Stimulated activated naive CD4-positive, alpha-beta T cell treated with Interleukin-2 at 50 U/mL for 16 hours (primary cell): ENCODE measurements at places on chromosomes 16 and 17.

- DNase-seq: no peak
Observed at GRCh38 chr16:65377195-65377594, 255.3 kb upstream of the CDH11 start.

GRCh38 chr17:58316260-58316960 lies 12.2 kb downstream of the TSPOAP1 start:
- DNase-seq: no peak

- DNase-seq: peak; percentile 9
Observed at GRCh38 chr17:38900978-38901656, 24.3 kb upstream of the LASP1NB start.

- no peak for DNase-seq
Observed at GRCh38 chr16:84820305-84820684, 510 bp downstream of the CRISPLD2 start.

- DNase-seq: peak; percentile 17
Observed at GRCh38 chr17:46191322-46192188, 1.7 kb downstream of the KANSL1 start.

DNA sequence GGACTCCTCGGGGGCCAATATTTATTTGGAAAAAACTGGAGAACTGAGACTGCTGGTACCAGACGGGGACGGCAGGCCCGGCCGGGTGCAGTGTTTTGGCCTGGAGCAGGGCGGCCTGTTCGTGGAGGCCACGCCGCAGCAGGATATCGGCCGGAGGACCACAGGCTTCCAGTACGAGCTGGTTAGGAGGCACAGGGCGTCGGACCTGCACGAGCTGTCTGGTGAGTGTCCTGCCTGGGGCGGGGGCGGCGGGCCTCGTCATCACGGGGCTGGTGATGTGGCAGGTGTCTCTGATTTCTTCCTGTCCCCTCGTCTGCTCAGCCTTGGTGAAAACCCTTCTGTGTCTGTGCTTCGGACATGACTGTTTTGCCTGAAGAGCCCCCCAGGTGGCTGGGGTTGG lies 5.7 kb downstream of the METRNL start:
- no peak for DNase-seq

DNA sequence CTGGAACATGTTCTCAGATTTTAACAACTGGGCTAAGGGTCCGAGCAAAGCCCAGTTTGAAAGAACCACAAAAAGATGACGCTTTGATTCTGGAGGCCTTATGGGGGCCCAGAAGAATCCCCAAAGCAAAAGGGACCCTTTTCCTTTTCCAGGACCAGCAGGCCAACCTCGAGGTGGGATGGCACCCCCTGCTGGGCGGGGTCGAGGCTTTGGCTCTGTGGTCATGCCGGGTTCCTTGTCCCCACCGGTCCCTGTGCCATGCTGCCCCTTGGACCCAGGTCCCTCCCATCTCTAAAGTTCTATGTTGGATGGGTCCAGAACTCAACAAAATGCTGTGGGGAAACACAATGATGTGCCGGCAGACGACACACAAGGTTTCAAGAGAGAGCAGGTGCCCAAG lies 30.9 kb downstream of the TMEM204 start:
- DNase-seq: no peak

GRCh38 chr16:27951489-27952120 lies 111.9 kb downstream of the GSG1L start:
- DNase-seq: no peak

DNA sequence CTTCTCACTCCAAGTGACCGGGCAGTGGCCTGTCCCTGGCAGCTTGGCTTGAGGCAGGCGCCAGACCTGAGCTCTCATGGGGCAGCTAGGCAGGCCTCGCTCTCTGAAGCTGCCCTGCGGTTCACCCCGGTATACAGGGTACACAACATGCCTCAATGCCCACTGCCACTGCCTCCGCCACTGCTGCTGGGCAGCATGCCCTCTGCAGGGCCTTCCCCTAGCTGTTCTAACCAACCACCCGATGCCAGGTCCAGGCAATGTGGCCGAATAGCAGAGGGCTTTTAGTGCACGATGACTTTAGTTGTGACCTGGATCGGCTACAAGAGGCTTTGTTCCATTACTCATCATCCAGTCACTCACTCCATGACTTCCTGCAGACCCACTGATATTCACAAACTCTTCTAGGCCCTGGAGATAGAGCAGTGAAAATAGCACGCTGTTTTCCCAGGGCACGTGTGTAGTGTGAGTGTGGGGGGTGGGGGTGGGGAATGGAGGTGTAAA lies 19.7 kb downstream of the CDC42EP4 start:
- DNase-seq: no peak

- DNase-seq: no peak
Observed at GRCh38 chr17:81494626-81495377, 17.8 kb downstream of the ACTG1 start.

DNA sequence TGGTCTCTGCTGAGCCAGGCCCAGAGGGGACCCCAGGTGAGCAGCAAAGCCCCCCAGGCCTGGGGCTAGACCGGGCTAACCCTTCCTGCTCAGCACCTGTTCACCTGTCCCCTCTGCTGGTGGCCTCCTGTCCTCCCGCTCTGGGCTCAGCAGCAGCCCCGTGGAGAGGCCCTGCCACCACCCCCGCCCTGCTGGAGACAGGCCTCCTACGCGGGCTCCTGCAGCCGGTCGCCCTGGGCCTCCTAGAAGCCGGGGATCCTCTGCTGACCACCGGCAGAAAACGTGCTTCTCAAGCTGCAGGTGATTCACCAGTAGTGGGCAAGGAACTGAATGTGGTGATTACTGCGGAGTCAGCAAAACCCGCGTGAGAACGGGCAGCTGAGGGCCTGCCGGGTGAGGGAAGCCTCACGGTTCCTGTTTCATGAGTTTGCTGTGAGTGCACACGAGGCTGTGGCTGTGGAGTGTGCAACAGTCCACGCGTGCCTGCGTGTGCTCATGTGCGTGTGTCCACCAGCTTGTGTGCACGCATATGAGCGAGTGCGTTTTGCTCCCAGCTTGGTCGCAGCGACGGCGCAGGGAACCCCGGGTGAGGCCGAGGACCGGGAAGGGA lies 792 bp downstream of the SECTM1 start:
- DNase-seq: peak; percentile 9

- no peak for DNase-seq
Observed at GRCh38 chr17:20925954-20926353, 116.9 kb downstream of the USP22 start.

DNA sequence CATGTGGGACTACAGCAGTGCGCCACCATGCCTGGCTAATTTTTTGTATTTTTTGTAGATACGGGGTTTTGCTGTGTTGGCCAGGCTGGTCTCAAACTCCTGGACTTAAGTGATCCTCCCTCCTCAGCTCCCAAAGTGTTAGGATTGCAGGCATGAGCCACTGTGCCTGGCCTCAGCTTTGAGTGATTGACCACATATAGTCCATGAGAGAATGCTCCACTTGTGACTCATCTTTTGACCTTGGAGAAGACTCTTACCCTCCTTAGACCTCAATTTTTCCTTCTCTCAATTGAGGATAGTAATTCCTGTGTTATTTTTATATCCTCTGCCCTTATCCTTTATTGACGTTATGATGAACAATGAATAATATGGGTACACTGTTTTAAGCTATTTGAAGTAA lies 30.9 kb upstream of the DUSP14 start:
- DNase-seq: no peak

DNA sequence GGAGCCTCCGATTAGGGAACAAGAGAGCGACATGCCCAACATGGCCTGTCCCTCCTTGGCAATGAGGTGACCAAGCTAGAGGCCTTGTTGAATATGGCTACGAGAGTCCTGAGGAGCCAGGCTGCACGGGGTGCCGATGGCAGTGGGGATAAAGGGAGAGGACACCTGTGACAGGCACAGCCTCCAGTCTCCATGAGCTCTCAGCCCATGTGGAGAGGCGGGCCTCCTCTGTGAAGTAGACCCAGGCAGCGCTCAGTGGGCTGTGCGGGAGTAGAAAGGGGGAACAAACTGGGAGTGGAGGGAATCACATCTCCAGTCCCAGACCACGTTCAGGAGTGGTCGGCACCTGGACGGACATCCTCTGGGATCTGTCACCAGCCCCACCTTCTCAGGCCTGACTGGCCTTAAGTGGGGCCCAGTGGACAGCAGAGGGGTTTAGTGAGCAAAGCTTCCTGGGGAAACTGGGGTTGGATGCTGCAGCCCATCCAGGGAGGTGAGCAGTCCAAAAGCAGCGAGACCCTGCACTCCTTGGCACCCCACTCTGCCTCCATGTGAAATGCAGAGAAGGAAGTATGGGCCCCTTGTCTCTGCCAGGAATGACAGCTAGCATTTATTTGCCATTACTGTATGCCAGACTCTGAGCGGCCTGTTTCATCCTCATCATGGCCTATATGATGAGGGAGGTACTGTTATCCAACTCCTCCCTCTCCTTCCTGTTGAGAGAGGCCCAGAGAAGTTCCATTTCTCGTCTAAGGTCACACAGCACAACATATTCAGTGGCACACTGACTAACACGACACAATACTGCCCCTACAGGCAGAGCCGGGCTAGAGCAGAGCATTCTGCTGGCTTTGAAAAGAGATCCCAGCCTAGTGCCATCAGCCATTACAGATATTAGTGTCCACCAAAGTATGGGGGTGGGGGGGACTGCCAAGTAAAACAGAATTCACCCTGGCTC lies 4.5 kb upstream of the TMEM92 start:
- DNase-seq: peak; percentile 13

DNA sequence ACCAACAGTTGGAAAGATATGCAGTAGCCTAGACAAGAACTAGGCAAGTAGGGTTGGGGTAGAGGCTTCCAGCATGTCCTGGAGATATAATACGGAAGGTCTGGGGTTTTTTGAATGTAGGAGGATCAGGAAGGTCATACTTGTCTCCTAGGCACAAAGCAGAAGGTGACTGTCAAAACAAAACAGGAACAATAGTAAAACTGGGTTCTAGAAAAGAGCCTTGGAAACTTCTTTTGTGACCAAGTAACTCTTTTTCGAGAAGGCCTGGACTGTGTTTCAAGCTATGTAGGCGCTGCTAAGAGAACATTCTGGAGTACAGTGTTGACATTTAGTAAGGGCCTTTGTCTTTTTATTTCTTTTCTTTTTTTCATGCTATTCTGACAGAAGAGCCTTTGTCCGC lies 26.9 kb upstream of the TENT4B start:
- DNase-seq: no peak
